ENCODE measurements at places on chromosomes 3 and 15.
A peak's percentile ranks its signal among the peaks of the same experiment; 100 is the strongest.

DNA sequence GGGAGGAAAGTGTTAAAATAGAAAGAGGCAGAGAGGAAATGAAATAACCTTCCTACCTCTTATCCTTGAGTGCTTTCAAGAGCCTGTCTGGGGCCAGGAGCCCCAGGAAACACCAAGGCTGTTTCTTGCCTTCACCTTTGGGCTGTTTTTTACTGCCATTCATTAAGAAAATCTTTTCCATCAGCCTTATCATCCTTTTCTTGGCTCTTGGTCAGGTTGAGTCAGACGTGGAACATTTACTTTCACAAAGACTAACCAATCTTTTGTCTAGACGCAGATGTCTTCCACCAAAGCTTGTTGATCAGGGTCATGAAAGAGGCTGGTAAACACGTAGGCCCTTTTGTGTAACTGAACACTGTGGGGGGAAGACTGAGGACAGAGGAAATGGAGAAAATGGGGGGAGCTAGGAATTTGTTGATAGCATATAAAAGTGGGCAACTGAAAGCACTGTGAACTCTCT is 151.0 kb upstream of the THBS1 start:
- no peak for DNase-seq

DNA sequence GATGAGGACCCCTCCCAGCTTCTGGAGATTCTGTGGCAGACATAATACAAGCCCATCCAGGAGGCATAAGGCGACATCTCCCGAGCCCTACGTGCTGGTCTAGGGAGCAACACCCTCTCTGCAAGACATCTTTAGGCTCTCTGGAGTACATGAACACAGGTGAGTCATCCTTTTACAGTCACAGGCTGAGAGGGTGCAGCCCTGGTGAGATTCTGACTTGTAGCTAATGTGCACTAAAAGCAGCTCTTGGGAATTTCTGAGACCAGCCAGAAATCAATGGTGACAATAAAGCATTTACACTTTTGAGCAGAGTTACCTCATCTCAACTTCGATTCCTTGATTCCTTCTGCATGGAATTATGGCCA is 131.1 kb downstream of the XXYLT1 start:
- no peak for DNase-seq

DNA sequence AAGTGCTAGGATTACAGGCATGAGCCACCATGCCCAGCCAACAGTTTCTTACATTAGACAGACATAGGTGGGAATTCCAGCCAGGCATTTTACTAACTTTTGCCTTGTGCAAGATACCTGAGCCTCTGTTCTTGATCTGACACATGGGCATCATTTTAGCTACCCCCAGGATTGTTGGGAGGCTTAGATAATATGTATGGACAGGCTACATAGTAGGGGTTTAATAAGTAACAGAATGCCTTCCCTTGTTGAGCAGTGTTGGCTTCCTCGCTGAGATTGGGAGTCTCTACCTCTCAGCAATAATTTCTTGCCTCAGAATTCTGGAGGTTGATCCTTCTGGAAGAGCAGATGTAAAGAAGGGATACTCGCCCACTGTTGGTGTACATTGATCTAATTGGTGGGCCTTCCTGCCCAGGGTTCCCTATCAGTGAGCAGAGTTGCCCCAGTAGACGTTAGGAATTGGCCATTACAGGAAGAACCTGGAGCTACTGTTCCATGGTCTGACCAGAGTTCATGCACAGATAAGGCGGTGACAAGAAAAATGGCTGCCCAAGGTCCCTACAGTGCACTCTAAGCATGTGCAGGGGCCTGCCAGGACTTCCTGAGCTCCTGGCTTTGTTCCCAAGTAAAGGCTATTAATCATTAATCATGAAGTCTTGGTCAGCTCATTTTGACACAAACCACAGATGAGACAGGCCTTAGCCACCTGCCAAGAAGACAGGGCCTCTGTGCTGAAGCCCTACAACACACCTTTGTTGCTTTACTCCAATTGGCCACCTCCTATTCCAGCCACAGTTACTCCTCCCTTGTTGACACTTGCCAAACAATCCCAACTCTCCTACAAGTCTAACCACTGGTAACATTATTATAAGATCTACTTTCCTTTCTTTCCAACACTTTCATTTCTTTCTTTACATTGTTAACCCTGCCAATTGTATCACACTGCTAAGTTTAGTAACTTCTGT is 5.0 kb upstream of the IL17RE start:
- no peak for DNase-seq

DNA sequence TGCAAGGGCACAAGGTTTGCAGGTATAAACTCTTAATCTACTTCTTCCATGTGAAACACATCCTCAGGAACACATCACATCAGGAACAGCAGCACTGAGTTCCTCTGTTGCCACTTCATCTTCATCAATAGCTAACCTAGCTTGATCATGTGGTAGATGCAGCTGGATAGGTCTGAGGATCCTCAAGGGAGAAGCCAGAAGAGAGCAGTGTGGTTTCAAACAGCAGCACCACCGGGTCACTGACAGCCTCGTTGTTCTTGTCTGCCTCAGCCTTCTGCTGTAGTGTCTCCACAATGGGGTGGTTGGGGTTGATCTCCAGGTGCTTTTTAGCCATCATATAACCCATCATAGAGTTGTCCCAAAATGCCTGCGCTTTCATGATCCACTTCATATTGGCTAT is 58.8 kb downstream of the ADAM10 start:
- DNase-seq: no peak

DNA sequence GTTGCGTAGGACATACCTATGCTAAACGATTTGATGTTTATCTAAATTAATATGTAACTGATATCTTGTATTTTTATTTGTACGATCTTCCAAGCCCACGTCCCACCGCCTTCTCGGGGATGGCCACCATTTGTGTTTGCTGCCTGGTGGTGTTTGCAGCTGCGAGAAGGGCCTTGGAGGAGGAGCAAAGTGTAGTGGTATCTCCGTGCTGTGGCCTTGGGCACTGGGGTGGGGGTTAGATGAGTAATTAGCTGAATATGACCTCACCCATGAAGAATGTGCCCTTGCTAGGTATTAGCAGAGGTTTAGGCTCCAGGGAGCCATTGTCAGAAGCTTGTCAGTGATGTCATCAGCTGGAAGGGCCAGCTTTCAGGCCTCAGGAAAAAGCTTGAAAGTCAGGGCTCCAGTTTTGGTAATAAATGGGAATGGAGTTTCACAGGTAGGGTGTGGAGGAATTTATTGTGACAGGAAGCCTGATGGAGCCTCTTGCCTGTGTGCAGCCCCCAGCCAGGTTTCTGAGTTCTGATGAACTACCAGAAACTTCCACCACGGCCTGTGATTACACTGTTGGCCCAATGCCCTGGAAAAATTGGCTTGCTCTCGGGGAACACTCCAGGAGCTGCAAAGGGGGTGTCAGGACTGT is 41.0 kb downstream of the FLNB start:
- DNase-seq: no peak

DNA sequence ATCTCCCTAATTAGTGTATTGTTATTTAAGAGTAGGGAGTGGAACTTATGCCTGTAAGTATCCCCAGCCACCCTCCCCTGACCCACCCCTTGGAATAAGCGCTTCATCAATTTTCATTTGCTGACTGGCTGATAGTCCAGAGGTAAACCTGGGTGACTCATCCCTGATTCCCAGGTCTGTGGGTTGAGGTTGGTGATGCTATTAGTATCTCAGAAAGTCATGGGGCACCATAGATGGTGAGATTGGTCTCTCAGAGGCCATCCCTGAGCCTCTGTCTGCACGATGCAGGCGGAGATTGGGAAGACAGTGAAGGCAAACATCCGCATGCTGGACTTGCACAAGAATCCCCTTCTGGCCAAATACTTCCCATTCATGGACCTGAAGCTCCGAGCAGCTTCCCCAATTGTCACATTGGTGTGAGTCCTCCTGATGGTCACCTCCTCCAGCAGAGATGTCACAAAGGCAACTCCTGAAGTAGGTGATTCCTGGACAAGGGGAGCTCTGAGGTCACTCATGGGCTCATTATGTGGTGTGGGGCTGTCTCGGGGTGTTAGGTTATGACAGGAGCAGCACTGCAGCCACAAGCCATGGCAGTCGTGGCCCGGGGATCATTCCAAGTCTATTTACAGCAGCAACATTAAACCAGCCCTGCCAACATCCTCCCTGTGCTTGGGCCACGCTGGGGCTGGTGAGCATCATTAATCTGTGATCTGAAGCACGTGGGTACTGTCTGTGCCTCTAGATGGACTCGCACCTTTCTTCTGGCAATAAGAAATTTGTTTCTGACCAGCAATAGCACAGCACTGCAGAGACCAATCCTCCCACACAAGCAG is 6.8 kb upstream of the TXNRD3 start:
- no peak for DNase-seq

DNA sequence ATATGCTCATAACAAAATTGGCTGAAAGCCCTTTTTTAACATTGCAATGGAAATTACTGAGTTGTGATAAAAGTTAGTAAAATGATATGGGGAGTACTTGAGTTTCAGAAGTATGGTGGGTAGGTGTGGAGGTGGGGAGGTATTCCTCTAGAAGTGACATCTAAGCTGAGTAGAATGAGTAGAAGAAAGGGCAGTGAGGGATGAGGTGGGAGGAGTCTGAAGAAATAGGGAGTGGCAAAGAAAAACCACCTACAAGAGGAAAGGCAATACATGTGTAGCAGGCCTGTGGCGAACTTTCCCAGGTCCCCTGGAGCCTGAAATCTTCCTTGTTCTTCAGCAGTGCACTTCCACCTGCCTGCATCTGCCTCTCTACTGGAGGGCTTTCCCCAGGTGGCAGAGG is 52.8 kb upstream of the DIPK2A start:
- no peak for DNase-seq

DNA sequence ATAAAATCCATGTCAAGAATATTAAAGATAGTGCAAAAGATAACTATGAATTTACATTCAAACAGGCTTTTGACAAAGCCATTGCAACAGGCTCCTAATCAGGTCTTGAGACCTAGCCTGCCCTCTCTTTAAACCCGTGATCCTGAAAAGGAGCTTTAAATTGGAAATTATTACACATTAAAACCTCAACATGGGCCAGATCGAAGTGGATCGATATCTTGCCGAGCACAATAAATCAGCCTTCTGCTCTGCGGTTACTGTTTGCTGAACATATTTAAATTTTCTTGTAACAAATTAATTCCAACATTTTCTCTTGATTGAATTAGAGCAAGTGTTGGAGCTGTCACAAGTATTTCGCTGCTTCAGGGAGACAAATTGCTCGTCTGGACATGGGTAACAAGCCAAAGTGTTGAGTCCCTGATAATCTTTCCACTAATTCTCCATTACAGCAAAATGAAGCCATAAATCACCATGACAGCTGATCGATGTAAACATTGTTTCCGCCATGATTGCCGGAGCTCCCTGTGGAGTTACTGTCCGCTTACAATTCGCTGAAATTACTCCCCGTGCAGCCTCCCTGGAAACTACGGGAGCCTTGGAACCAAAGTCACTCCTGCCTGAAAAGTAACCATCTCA is 47.6 kb downstream of the SHOX2 start:
- no peak for DNase-seq

- no peak for DNase-seq
Measured at GRCh38 chr3:145936971-145937370, 224.0 kb downstream of the PLOD2 start.

DNA sequence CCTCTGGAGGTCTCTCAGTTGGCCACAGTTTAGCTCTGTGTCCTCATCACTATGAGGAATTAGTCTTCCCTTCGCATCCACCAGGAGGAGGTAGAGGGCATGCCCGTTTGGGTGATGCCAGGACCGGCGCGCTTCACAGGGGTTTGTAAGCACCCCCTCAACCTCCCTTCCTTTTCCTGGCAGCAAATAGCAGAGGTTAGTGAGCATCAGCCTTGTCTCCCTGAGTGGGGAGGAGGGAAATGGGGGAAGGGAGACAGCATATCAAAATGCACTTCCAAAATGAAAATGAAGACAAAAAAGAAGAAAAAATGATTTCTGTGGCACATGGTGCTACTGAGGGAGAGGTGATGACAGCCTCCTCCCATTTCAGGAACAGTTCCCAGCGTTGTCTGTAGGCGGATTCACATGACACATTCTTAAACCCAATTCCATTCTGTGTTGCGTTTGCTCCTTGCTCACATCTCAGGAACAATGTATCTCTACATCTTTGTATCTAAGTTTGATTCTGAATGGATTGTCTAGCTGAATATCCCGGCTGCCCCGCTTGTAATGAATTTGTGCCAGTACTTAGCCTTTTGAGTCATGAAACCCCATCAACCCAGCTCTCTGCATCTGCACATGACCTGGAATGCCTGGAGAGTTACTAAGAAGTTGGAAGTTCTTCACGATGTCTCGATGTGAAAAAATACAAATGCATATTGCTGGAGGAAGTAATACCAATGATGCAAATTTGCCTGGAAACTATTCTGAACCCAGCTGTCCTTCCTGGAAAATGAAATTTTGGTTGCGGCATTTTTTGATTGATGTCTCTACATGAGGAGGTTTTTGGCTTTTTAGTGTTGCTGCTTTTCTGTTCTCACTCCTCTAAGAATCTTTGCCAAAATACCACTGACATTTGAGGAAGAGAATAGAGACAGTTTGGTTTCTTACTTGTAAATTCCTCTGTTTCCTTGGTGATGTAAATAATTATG is 45.2 kb downstream of the TYRO3 start:
- DNase-seq: peak; percentile 58

DNA sequence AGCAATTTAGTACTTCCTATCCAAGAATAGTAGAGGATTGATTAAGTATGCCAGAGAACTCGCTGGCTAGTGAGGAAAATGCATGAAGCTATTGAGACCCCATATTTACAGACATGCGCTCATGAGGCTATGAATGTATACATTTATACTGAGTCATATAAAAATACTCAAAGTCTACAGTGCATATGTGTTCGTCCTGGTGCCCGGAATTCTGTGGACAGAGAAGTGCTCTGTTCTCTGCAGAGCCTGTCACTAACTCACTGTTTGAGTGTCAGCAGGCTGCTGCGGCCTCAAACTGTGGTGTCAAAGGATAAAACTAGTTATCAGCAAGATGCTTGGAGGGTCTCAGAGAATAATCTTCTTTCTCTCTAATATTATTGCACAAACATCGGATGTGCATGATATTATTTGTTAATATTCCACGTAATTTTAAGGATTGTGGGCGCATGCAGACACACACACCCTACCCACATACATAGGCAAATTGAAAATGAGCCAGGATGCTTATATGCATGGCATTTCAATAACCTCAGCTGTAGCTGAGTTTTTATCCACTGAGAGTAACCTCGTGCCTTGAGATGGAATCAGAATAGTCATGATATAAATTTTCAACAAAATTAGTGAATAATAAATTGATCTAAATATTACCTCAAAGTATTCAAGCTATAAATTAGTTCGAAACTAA is 50.0 kb upstream of the TSC22D2 start:
- DNase-seq: no peak

- no peak for DNase-seq
Measured at GRCh38 chr15:39135989-39136388, 444.9 kb upstream of the THBS1 start.

GRCh38 chr3:38367779-38368178 is 21.2 kb downstream of the XYLB start:
- DNase-seq: no peak

DNA sequence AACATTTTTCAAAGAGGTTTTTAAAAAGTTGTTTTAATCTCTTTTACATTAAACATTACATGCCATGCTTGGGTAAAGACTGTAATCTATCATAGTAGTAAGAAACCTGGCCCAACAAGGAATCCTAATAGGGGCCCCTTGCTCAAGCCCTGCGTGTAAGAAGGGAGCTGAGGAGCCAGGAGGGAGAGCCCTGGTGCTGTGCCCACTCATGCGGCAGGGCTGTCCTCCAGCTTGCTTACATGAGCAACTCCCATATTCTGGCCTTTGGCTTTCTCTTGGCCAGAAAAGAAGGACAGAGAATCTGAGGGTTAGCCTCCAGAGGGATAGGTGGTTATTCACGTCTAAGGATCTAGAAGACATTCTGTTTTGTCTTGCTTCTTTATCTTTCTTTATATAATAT is 49.8 kb downstream of the KBTBD12 start:
- no peak for DNase-seq

GRCh38 chr3:179955809-179956208 is 80.9 kb downstream of the PEX5L start:
- no peak for DNase-seq

All from CD4-positive, alpha-beta memory T cell (primary cell).